ENCODE measurements at places on chromosomes 6 and 20.

DNA sequence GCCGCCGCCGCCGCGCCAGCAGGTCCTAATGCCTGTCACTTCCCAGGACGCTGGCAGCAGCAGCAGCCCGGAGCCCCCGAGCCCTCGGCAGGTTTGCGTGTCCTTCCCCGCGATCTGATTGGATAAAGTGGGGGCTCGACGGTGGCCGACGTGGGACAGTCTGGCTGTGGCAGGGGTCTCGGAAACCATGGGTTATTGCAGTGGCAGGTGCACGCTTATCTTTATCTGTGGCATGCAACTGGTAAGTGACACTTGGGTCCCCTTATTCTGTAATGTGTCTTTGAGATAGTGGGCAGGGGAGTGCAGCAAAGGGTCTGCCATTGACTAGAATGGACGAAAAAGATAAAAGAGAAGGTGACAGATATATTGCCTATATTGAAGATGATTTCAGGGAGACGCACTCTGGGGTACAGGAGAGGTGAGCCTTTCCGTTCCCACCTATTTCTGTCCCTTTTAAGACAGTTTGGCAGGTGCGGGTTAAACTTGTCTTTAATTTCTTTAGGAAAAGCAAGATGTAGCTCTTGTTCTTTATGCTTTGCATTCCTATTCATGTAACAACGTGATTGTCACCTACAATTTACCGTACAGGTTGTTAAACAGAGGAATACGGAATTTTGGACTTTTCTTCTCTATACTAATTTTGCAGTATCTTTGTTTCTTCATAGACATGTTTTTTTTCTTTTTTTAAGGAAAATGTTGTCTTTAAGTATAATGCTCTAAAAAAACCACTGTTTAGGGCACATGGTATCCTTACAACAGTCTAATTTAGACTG lies 535 bp downstream of the NKAIN2 start:
- DNase-seq, result no peak

- DNase-seq, result peak; percentile 5
Observed at GRCh38 chr6:75424618-75425548, 68.7 kb downstream of the FILIP1 start.

DNA sequence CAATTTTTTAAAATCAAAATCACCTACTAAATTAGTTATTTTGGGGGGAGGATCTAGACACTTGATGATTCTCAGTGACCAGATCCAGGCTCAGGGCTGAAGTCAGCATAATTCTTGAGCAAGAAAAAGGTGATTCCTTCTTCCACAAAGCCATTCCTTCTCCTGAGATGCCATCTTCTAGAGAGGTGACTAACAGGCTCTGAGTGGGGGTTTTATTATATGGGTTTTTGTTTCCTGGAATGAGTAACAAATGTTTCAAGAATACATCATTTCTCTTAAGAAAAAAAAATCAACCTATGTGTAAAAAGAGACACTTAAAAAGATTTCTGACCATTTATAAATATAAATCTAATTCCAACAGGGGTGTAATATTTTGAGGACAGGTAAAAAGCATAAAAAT lies 154.3 kb downstream of the NFATC2 start:
- DNase-seq, result no peak

DNA sequence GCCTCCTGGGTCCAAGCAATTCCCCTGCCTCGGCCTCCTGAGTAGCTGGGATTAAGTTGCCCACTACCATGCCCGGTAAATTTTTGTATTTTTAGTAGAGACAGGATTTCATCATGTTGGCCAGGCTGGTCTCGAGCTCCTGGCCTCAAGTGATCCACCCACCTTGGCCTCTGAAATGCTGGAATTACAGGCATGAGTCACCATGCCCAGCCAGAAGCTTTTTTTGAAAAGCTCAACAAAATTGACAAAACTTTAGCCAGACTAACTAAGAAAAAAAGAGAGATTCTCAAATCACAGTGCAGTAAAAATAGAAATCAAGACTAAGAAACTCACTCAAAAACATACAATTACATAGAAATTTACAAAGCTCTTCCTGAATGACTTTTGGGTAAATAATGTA lies 420.6 kb downstream of the COL12A1 start:
- no peak for DNase-seq
